ENCODE measurements at places on chromosomes 6 and 20. TPM values are rescaled to one million over a fixed set of nuclear protein-coding genes. Genes with fewer than 3 reads are reported as not detected.

The OGFR gene
- total RNA-seq = 73.6 TPM

DNA sequence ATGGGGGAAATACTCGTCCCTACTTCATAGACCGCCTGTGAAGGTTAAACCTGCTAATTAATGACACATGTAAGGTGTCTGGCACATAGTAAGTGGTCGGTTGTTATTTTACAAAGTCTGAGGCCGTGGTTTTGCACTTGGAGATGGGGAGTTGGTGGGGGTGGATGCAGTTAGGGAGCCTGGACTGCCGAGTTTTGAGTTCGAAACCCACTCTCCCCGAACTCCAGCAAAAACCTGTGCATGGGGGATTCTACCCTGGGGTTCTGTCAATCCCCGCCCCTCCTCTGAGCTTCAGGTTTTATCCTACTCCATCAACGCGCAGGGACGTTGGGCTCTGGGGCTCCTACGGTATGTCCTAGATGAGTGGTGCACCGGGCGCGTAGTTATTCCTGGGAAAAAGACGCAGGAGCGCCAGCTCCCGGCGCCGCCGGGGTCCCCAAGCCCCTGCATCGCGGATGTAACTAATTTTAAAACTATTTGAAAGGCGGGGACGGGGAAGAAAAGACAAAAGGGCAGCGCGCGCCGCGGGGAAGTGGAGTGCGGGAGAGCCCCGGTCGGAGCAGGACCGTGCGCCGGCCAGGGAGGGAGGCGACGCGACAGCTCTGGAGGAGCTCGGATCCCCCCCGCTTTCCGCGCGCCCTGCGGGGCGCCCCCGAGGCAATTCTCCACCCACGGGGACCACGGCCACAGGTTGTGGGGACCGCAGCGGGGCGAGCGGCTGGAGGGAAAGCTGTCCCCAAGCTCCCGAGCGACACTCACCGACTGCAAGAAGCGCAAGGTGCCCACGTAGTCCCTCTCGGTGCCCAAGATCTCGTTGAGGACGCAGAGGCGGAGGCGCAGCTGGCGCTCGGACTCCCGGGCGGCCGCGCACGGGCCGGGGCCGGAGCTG is 672 bp downstream of the PREX1 start:
- peak overlapping the region; percentile 92 for H3K4me3 ChIP-seq
- H3K27me3 ChIP-seq = no peaks in the 10 kb centered on the region
- H3K27ac ChIP-seq = peak overlapping the region; percentile 75
- peak; percentile 29 for DNase-seq
- H3K36me3 ChIP-seq = no peaks in the 10 kb centered on the region

The GJA10 gene
- not detected for total RNA-seq

The CCN6 gene
- not detected for total RNA-seq

- no peaks in the 10 kb centered on the region for H3K4me1 ChIP-seq
- H3K27me3 ChIP-seq = no peaks in the 10 kb centered on the region
- no peak for DNase-seq
Measured at GRCh38 chr20:21380711-21381110, 16.6 kb downstream of the NKX2-4 start.

GRCh38 chr6:163175301-163175700 is 239.2 kb upstream of the QKI start:
- H3K27ac ChIP-seq = no peak overlapping the region
- no peak for DNase-seq
- H3K27me3 ChIP-seq = no peaks in the 10 kb centered on the region
- no peaks in the 10 kb centered on the region for H3K4me1 ChIP-seq

The ADGRF4 gene
- total RNA-seq = not detected

The MTRF1L gene
- 18.3 TPM for total RNA-seq

The TPMT gene
- total RNA-seq = 6.4 TPM

DNA sequence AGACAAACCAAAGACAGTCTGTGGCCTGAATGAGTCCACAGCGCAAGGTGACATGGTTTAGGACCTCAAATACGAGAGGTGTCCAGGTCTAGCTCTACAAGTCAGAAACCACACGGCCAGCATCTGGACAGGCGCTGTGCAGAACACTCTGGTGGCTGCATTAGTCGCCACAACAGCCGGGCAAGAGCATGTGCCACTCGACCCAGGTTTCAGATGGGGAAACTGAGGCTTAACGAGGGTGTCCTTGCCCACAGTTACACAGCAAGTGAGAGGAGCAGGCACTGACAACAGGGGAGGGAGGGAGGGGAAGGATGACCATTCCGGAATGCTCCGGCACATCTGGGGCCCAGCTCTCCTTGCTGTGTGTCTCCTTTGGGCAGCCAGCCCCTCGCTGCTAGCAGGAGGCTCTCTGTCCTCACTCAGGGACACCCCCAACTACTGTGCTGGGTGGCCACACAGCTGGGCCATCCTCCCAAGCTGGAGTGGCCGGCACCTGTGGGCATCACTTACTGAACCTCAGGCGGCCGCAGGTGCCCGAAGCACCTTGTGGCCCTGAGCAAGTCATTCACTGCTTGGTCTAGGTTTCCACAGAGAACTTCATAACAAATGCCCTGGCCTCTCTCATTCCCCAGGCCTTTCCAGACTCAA is 6.6 kb downstream of the DLL1 start:
- no peak for DNase-seq
- H3K4me1 ChIP-seq = peaks cover 16% of the 10 kb centered on the region
- peaks cover 23% of the 10 kb centered on the region for H3K27me3 ChIP-seq
- no peak overlapping the region for H3K4me3 ChIP-seq

The BHLHE23 gene
- total RNA-seq = not detected

GRCh38 chr20:47686545-47686944 is 98.7 kb downstream of the SULF2 start:
- no peaks in the 10 kb centered on the region for H3K4me1 ChIP-seq
- H3K27me3 ChIP-seq = no peaks in the 10 kb centered on the region
- no peak overlapping the region for H3K27ac ChIP-seq
- no peaks in the 10 kb centered on the region for H3K36me3 ChIP-seq
- no peak overlapping the region for H3K4me3 ChIP-seq
- no peak for DNase-seq

- H3K27ac ChIP-seq = no peak overlapping the region
- DNase-seq = no peak
- H3K27me3 ChIP-seq = no peaks in the 10 kb centered on the region
- H3K4me3 ChIP-seq = no peak overlapping the region
Measured at GRCh38 chr6:68911811-68912210, 276.7 kb downstream of the ADGRB3 start.

All from CD4-positive, alpha-beta memory T cell (primary cell).